ENCODE measurements at places on chromosomes 5 and 9.

GRCh38 chr9:28774433-28775235 is 1201.4 kb upstream of the C9orf72 start:
- no peak for DNase-seq

- DNase-seq: no peak
Observed at GRCh38 chr5:56587381-56588130, 227.8 kb upstream of the MAP3K1 start.

DNA sequence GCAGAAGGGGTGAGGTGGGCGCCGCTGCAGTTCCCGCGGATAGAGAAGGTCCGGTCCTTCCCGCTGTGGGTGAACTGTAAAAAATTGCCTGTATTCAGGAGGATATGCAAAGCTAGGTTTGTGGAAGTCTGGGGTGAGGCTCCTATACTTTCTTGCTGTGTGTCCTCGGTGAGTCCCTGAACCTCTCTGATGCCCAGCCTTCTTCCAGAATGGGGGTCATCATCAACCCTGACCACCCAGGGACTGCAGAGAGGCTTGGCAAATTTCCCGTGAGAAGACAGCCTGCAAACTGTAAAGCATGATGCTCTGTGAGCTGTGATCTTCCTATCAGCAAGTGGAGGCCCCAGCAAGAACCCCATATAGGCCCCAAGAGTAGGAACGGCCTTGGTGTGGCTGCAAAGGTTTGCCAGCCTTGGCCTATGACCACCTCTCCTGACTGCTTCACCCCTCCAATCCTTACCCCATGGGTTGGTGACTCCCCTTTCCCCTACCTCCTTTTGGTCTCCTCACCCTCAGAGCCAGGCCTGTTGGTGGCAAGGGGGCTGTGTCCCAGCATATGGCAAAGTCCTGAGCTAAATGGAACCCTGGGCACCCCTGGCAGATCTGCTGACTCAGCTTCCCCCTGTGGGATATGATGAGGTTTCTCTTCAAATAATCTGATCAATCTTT is 760 bp downstream of the ALDH1B1 start:
- no peak for DNase-seq

DNA sequence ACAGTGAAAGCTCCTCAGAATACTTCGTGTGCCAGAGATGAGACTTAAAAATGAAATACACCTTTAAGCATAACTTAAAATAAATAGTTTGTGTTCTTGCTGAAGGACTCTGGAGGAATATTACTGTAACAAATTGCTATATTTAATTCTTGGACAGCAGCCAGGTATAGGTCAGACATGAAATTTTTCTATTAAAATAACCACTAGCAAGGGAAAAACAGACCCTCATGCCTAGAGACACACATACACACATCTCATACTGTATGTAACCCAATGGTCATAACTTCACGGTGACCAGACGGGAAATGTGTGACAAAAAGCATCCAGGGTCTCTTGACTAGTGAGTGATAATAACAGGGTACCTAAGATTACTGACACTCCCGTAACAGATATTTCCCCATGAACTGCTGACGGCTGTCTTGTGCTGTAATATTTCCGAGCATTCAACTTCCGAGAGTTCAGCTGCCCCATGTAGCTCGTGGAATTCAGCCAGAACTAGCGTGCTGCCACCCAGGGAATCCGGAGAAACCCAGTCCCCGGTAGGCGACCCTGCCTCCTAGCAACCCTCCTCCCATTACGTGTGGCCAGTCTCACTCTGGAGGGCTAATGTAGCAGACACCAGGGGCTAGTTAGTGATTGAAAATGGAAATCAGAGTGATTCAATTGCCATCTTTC is 2295.1 kb upstream of the WWC1 start:
- no peak for DNase-seq

GRCh38 chr9:132752877-132753592 is 82.8 kb downstream of the GTF3C4 start:
- no peak for DNase-seq

DNA sequence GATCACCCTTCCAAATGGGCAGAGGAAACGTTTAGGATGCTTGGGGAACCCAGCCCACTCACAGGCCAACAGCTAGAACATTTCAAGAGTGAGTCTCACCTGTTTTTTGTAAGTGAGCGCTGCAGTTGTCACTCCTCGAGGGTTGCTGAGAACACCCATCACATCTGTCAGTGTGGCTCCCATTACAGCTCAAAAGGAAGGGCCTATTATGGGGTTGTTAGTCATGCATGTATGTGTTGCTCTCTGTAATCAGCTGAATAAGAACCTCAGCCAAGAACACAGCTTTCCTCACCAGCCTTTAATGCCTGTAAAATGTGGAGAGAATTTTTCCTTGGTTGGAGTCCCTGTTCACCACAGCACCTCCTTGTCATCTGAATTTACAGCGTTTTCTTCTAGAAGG is 196.3 kb upstream of the KLF4 start:
- DNase-seq: no peak

DNA sequence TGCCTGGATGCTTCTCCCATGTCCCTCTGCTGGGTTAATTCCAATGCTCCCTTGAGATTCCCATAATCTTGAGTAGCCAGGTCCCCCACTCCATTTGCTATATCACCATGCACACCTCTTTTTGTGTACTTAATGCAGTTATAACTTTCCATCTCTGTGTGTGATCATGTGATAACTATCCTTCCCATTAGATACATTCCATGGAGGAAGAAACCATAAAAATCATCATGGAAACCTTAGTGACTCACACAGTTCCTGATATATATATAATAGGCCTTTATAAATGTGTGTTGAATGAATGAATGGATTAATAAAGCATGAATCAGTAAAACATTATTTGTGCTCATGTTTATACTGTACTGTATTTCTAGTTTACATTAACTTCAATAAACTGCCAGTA is 104.6 kb downstream of the PCSK5 start:
- DNase-seq: no peak

- no peak for DNase-seq
Observed at GRCh38 chr9:134736791-134737497, 95.3 kb downstream of the COL5A1 start.

DNA sequence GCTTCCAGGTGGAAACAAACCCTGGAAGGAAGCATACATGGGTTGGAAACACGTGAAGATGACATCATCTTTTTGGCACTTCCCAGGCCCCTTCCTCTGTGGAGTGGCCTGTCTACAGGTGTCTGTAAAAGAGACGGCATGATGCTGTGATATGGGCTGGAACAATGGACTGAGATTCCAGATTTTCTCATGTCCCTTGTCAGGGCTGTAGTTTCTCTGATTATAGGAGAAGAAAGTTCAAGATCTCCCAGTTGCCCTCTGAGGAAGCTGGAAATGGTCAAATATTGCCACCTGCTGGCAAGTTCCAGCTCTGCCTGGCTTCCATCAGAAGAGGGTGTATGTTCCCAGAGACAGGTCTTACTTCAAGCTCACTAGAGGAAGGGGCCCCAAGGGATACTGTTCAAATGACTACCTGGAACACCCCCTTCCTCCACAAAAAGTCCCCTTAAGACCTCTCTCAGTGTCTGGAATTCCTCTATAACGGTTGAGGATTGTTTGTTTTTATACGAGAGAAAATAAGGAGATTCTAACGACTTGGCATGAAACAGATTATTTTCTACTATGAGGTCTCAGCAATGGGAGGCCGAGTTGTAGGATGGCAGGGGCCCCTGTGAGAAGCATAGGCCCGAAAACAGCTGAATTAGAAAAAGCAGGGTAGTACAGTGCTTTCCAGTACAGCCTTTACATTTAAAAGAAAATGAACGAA is 7.3 kb upstream of the ANXA6 start:
- DNase-seq: no peak

DNA sequence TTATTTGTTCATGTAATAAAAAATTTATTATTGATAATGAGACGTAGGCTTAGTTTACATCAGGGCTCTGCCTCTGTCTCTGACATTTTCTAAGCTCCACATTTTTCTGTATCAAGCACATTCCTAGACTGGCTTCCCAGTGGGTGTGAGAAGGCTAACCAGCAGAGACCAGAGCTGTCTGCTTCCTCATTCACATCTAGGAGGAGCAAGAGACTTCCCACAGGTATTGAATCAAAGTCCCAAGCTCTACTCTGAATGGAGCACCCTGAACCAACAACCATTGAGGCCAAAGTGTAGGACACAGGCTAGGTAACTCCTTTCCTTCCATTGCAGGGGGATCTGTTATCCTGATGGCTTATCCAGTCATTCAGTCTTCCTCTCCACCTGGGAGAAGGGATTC is 72.4 kb downstream of the PARP8 start:
- no peak for DNase-seq

DNA sequence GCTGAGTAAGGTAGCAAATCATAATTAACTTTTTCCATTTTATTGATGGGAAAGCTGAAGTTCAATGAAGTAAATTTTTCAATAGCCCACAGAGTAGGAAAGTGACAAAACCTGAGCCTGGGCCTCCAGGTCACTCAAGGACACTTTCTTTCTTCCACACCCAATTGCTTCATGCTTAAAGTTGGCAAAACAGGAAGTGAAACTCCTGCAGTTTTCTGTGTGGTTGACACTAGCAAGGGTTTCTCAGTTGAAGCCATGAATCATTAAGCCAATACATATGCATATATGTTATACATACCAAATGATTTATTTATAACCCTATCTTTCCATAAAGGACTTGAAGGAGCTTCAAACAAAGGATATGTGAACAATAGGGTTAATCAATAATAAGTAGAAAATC is 13.9 kb downstream of the TLR4 start:
- no peak for DNase-seq

GRCh38 chr9:15253197-15253596 is 53.8 kb downstream of the TTC39B start:
- DNase-seq: no peak

- no peak for DNase-seq
Observed at GRCh38 chr9:94767331-94768072, 41.0 kb downstream of the AOPEP start.

- no peak for DNase-seq
Observed at GRCh38 chr9:5459289-5459829, 9.0 kb downstream of the CD274 start.

DNA sequence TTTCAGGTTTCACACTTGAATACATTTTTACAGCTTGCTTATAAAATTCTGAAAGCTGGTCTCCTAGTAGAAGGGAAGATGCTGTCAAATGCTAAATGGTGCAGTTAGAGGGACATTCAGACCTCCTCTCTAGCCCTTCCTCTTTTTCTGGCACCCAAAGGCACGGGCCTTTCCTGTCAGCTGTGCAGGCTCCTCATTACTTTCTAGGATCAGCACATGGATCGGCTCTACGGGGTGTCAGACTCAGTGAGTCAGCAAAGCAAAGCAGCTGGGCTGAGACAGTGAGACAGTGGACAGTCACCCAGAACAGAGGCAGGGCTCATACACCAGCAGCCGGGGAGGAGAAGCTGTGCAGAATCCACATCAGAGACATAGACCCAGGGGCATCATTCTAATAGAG is 80.0 kb upstream of the TNC start:
- no peak for DNase-seq

DNA sequence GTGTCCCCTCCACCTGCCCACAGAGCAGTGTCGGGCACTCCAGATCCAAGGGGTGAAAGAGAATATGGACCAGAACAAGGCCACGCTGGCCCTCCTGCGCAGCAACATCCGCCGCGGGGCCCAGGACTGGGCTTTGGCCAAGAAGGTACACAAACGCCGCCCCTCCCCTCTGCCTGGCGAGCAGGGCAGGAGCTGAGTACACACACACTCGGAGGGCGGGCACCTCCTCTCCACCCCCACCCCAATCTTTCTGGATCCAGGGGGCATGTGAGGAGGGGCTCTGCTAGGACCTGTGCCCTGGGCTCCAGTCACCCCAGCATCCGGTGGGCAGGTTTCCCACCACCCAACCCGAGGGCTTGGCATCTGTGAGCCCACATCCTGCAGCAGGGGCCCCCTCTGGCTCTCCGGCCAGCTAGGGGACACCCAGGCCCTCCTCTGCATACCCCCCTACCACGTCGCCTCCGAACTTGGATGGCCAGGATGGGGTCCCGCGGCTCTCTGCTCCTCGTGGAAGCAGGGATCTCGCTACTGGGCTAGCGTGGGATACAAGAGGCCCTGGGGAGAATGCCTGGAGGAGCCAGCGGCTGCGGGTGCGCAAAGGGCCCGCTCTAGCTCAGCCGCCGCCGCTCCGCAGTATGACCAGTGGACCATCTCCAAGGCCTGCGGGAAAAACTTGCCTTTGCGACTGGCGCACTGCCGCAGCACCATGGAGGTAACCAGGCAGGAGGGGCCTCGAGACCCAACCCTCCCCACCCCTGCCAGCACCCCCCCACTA is 3.1 kb downstream of the CCDC183 start:
- DNase-seq: no peak

DNA sequence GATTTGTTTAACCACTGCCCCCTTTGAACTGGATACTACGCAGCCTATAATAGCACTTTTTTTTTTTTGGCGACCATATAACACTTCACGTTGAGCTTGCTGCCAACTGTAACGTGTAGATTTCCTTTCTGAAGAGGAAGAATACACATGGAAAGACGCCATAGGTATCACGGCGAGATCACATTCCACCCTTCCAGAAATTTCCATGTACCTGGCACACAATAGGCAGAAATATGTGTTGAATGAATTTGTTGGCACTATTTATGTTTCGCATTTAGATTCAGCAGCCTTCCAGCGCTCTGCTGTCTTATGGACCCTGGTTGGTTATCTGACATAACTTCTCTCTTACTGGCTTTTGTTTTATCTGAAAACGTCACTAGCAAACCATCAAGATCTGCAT is 250.3 kb downstream of the SLIT3 start:
- no peak for DNase-seq

DNA sequence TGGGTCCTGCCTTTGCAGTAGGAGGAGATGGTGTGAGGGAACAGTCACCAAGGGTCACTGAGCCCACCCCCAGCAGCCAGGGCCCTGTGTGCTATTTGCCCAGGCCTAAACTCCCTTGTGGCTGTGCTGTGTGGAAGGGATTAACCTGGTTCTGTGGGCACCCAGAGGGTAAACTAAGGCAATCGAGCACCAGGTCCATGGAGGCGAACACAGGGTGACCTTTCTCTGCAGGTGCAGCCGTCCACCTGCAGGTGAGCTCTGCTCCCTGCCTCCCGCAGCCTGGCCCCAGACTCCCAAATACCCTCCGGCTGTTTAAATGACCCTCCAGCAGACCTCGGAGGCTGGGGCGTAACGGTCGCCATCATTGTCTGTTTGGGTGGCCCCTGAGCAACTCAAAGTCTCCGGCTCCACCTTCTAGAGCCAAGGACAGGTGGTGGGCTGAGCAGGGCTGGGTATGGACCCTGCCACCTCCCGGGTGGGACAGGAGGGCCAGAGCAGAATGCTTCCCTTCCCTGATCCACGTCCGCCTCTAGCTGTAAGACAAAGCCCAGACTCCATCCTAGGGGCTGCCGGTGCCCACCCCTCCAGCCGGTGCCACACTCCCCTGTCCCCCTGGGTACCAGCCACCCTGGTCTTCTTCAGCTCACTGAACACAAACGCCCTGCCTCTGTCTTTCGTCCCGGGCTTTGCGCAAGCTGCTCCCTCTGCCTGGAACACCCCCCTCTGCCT is 34.1 kb upstream of the FIBCD1 start:
- DNase-seq: no peak

DNA sequence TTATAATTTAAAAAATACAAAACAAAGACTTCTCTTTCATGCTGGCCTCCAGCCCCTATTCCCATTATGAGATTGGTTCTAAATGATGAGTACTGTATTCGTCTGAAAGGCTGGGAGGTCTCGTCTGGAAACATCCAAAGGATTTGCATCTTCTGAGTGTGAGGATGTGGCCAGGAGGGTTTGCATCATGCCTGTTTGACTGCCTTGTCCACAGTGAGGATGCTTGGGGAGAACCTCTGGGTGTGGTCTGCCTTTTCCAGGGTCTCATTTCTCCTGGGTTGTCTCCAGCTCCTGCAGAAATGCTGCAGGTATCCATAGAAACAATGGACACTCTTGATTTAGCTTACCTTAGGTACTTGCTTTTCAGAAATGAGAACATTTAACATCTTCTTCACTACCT is 26.4 kb upstream of the CXCL14 start:
- DNase-seq: no peak

- DNase-seq: no peak
Observed at GRCh38 chr5:45098483-45098882, 289.7 kb downstream of the MRPS30 start.

Data from NCI-H187 treated with DMSO at 0.1 percent for 48 hours (cell line).